Fibroblast of skin of right biceps (primary cell): ENCODE measurements at places on chromosomes 3 and 15.
A peak's percentile ranks its signal among the peaks of the same experiment; 100 is the strongest.

- no peak for DNase-seq
Observed at GRCh38 chr3:10996345-10997013, 3.9 kb downstream of the SLC6A1 start.

GRCh38 chr15:81666839-81667238 is 292.8 kb upstream of the TMC3 start:
- no peak for DNase-seq

DNA sequence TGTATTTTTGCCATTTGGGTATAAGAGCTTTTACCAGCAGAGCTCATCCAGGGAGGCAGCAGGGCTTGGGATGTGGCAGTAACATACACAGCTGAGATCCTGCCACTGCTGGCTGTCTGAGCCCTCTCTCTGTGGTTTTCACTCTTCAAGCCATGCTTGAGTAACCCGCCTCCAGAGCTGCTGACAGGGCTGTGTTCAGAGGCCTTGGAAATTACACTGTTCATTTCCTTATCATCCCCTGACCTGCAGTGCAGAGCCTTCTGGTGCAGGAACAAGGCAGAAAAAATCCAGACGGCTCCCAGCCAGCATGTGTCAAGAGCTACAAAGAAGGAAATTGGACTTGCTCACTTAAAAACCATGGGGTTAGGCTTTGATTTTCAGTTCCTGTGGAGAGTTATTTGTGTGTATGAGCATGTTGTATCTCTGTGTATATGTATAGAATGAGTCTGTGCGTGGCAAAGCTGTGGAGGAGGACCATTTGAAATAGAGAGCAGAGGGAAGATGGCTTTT is 47.0 kb downstream of the ZNF609 start:
- DNase-seq, result peak; percentile 77

DNA sequence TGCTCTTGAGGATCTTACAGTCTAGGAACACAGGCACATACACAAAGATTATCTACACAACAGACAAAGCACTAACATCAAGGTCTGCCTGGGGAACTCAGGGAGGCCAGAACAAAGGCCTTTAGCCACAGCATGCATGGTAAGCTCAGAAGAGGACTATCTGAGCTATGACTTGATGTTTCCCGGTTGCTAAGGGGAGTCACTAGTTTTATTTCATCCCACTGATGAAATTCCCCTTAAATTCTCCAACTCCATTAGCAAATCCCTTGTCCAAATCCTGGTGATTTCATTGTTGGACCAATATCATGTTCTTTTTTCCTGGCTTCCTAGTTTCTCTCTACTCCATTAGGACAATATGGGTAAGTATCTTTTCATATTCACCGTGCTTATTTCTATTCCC is 23.3 kb downstream of the FBN1 start:
- no peak for DNase-seq

DNA sequence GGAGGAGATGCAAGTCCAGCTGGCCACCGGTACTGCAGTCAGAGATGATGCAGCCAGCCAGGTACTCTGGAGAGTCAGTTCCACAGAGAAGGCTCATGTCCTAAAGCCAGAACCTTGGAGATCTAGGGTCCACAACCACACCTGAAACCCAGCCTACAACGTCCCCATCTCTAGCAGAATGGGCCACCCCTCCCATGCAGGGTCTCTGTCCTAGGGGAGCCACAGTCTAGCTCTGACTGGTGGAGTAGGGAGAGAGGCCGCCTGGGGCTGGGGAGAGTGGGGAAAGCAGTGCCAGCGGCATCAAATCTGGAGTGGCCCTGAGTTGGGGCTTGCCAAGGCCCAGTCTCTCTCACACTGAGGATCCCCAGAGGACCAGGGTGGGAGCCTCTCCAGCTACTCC is 43.5 kb downstream of the PTH1R start:
- DNase-seq, result no peak
